ENCODE measurements at places on chromosomes 2 and 18. TPM values are rescaled to one million over a fixed set of nuclear protein-coding genes. Genes with fewer than 3 reads are reported as not detected.
A peak's percentile ranks its signal among the peaks of the same experiment; 100 is the strongest.

The PPP4R3B gene
- total RNA-seq, result 44.9 TPM

The HAT1 gene
- 30.0 TPM for total RNA-seq

DNA sequence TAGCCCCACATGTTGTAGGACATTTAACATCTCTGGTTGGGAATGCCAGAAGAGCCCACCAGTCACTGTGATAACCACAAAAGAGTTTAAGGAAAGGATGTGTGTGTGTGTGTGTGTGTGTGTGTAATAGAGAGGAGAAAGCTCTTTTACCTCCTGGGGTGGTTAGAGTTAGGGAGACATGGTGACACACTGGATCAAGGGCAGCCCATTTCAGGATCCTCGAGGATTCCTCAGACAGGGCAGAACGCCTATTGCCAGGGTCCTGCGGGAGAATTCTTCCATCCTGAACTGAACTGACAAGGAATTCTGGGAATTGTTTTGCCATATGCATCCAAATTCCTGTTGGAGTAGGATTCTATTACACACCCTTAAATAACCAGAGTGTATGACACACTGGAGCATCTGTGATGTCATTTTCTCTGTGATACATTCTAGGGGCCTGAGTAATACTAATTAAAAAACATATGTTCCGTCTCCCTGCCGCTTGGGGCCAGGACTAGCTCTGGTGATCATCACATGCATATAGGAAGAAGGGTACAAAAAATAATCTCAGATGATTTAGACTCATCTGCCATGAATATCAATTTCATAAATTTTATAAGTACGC lies 156.4 kb upstream of the MMADHC start:
- DNase-seq, result no peak

DNA sequence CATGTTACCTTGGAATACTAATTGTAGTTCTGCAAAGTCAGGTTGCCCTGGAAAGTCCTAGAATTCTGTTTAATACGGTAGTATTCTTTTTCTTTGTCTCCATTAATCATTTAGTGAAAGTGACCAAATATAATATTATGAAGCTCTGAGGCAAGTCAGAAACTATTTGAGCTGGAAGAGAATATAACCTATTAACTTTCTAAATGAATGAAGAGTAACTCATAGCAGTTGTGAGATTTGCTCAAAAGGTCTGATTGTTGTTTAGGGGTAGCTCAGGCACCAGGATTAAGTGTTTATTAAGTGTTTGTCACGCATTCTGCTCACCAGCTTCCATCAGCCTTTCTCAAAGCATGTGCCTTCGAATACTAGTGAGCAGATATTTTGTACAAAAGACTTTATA lies 46.7 kb upstream of the SERPINE2 start:
- DNase-seq, result no peak

DNA sequence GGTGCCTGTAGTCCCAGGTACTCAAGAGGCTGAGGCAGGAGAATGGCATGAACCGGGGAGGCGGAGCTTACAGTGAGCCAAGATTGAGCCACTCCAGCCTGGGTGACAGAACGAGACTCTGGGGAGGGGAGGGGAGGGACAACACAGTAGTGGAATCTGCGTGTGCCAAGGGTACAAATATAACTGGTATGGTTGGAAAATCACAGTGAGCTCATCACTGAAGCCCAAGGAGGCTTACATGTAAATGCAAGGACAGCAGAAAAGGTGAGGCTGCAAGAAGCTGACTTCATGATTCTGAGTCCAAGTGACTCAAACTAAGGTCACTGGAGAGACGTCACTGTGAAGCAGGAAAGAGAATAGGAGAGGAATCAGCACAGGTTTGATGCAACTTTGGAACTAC lies 9.2 kb downstream of the SEPTIN10 start:
- DNase-seq, result no peak

DNA sequence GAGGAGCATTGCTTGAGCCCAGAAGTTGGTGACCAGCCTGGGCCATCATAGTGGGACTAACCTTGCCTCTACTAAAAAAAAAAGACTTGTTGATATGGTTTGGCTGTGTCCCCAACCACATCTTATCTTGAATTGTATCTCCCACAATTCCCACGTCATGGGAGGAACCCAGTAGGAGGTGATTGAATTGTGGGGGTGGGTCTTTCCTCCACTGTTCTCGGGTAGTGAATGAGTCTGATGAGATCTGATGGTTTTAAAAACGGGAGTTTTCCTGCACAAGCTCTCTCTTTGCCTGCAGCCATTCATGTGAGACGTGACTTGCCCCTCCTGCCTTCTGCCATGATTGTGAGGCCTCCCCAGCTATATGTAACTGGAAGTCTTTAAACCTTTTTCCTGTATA lies 47.0 kb downstream of the PROC start:
- no peak for DNase-seq

DNA sequence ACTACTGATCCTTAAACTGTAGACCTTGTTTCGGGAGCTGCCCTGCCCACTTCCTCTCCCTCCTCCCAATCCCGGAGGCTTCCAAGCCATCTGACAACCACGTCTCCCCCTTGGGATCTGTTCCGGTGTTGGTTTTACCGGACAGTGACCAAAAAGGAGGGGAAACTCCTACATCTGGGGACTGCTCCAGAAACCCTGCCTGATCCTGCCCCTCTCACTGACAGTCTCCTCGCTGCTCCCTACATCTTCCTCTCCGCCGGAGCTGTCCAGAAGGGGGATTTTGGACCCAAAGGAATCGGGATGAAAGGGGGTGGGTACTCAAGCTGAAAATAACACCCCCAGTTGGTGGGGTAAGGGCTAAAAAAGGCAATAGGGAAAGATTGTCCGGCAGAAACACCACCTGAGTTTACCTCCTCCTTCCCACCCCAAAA lies 1.5 kb downstream of the INO80D start:
- peak; percentile 89 for DNase-seq

DNA sequence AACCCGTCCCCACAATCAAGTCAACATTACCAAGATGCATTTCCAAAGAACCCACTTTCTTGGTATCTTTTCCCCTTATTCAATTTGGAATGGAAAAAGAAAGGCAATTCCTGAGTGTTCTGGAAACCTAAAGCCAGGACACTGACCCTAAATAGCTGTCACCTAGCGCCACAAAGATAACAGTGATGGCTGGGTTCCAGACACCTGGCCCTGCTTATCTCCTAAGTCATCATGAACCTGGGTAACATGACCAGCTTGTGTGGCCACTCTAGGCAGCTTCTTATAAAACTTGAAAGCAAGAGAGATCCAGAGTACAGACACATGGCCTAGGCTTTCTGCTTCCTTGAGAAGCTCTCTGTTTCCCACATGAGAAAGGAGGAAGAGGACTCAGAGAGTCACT lies 95.4 kb downstream of the BOD1L2 start:
- DNase-seq, result no peak

- DNase-seq, result peak; percentile 34
These were observed 36.0 kb downstream of the LONRF2 start for GRCh38 chr2:100286318-100286717.

DNA sequence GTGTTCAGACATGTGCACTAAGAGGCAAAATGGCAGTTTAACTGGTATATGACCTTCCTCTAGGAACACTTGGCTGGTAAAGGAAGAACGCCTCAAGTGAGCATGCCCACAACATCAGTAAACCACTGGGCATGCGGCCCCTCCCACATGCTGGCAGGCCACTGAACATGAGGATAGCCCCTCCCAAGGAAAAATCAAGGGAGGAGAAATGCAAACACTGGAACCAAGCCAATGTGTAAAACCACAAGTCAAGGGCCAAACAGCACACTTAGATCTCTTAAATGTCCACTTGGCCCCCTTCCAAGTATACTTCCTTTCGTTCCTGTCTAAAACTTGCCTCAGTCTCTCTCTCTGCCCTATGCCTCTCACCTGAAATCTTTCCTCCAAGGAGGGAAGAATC lies 980.8 kb downstream of the TSN start:
- no peak for DNase-seq

DNA sequence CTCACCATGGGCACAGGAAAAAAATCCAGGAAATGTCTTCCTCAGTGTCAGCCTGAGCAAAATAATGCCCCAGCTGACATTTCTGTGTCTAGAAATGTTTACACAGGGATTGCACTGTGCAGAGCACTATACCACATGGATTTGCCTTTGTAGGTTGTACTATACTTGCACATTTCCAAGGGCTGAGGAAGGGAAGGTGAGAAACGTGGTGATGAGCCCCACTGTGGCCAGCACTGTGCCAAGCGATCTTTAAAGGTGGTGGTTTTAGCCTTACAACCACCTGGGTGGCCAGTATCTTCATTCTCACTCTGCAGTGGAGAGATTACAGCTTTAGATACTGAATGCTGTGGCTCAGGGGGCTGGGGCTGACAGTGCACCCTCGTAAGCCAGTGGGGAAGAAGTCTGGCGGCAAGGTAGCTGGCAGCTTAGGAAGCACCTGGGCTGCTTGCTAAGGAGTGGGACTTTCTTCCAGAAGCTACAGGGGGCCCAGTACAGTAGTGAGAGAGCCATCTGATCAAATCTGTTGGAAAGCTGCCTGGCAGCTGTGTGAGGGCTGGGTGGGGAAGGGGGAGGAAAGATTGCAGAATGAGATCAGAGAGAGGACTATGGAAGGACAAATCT lies 81.4 kb upstream of the MSH2 start:
- no peak for DNase-seq

DNA sequence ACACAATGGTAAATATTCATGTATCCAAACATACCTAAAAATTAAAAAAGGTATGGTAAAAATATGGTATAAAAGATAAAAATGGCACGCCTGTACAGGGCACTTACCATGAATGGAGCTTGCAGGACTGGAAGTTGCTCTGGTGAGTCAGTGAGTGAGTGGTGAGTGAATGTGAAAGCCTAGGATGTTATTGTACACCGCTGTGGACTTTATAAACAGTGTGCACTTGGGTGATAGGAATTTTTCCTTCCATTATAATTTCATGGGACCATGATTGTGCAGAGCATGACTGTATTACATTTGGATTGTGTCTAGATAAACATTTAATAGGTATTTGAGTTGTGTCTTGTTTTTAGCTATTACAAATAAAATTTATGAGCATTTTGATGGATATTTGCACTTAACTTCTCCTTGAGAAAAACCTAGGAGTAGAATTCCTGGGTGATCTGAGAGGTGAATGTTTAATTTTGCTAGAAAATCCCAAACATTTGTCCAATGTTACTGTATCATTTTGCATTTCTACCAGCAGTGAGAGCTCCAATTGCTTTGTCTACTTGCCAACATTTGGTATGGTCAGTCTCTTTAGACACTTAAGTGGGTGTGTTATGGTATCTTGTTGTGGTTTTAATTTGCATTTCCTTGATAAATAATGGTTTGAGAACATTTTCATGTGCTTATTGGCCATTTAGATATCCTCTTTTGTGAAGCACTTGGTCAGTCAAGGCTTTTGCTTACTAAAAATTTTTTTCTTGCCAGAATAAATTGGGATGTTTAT lies 81.7 kb downstream of the BCL2L11 start:
- DNase-seq, result peak; percentile 16

DNA sequence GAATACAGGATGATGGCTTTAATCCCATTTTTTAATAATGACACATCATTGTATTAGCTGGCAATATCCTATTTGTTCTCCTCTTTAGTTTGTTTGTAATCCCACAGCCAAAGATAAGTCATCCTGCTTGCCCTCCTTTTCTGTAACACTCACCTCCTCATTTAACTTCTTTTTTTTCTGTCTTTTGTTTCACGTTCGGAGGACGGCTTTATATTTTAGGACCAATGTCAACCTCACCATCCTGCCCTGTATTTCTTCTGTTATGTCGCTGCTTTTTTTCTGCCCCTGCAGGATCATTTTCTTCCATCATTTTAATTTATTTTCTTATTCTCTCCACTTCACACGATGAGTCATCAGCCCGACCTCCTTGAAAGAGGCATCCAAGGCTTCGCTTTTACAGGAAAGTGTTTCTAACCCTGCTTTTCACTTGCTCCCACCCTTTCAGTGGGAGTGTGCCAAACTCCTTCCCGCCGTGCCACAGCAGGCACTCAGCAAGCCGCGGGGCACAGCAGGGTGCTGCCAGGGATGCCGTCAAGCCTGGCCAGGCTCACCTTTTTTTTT lies 11.4 kb downstream of the RAB31 start:
- DNase-seq, result no peak

DNA sequence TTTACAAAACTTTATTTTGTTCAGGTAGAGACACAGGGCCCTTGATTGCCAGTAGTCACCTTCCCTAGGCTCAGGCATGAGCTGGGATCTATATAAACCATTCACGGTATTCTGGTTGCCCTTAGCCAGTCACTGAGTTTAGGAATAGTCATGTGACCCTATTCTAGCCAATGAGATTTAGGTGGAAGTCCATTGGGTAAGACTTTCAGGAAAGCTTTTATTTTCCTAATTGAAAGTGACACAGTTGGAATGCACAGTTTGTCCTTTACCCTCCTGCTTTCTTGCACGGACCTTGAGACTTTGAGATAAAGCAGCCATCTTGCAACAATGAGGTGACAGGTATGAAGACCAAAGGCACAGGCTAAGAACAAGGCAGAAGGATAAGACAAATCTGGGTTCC lies 21.5 kb downstream of the SLC4A5 start:
- DNase-seq, result no peak

DNA sequence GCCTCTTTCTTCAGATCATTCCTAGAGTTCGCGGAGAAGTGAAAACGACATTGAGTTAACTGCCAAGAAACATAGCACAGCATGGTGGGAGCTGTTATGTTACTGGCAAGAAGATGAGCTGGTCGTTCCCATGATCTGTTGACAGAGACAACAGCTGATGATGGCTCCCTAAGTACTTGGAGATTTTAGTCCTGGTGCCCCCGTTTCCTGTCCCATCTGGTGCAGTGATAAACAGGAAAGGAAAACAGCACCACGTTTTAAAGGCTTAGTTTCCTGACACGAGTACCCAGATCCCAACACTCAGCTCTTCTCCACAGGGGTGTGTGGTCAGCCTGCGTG lies 56.4 kb upstream of the KCNG2 start:
- no peak for DNase-seq

All from vagina (tissue), 2 donors.